ENCODE measurements at places on chromosomes 1 and 21.
A peak's percentile ranks its signal among the peaks of the same experiment; 100 is the strongest.

GRCh38 chr1:78599294-78599693 is 21.0 kb upstream of the IFI44L start:
- no peak for DNase-seq

DNA sequence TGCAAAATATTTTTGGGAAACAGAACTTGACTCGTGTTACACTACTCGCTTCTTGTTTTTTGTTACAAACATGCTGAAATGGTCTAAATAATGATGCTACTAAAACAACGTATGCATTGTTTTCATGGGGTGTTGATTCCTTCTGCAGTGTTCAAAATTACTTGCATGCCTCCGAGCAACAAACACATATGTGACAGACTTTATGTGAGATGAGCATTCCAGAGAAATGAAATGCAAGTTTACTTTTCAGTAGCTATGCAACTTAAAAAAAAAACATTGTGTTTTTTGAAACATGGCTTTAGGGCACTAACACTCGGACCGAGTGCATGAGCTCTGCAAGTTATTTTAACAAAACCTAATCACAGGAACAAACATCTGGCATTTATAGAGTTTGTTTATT is 84.8 kb downstream of the CAMTA1 start:
- DNase-seq, result no peak

- no peak for DNase-seq
Measured at GRCh38 chr1:162943622-162944021, 82.6 kb upstream of the CCDC190 start.

DNA sequence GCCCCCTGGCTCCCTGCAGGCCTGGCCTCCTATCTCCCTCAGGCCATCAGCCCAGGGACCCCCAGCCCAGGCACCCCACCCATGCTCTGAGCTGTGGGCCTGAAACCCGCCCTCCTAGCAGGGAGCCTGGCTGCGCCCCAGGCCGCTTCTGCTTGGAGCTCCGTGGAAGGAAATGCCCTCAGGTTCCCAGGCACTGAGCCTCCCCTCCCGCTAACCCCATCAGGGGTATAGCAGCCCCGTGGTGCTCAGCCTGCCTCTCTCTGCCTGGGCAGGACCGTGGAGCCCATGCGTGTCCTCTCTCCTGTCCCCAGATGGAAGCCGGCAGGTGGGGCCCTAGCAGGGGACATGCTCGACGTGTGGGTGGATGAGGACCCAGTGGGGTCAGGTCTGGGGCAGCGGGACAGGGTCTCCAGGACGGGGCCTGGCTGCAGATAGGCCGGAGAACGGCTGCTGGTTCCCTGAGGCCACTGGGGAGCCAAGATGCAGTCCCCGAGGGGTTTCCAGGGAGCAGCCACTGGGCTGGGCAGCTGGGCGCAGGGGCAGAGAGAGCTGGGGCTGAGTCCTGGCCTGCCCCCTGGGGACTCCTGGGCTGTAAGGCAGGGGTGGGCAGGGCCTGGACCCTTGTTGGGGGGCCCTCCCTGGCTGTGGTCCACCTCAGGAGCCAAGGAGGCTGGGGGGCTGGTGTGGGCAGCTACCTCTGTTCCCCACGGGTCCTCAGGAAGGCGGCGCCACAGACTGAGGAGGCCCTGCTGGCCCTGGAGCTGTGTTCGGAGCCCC is 75.5 kb downstream of the MORN1 start:
- no peak for DNase-seq

DNA sequence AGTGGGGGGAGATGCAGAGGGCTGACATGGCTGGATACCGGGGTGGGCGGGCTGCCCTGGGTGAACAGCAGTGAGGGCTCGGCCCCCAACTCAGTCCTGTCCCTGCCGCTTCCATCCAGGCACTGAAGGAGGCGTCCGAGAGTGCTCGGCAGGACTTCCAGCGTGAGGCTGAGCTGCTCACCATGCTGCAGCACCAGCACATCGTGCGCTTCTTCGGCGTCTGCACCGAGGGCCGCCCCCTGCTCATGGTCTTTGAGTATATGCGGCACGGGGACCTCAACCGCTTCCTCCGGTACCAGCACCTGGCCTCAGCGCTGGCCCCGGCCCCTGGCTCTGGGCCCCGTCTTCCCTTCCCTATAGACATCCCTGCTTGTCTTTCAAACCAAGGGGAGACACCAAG is 15.6 kb downstream of the NTRK1 start:
- DNase-seq, result peak; percentile 68
